Activated naive CD8-positive, alpha-beta T cell treated with anti-CD3 and anti-CD28 coated beads, Interleukin-2, amount 10 ng/mL, durations not matched to agents 7 days and 5 days (primary cell): ENCODE measurements at places on chromosomes 3 and 15. TPM values are rescaled to one million over a fixed set of nuclear protein-coding genes. Genes with fewer than 3 reads are reported as not detected.

GPR160 gene
- total RNA-seq, result 9.7 TPM

DNA sequence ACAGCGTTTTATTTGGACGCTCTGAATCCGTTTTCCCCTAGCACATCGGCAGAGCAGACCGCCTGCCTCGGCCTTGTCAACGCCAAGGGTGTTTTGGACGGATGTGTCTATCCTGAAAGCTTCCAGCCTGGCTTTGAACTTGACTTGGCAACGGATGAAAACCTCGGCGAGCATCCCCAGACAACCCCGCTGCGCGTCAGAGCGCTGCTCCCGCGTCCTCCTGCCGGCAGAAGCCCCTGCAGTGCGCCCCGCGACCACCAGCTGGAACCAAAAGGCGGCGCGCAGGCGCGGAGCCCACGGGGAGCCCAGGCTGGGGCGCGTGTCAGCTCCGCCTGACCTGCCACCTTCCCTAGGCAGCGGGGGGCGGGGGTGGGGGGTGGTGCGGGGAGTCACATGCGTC, 26.2 kb upstream of the ARL8B start:
- peak; percentile 32 for DNase-seq
- H3K36me3 ChIP-seq, result peaks cover 1% of the 10 kb centered on the region
- H3K4me3 ChIP-seq, result peak overlapping the region; percentile 4
- H3K27ac ChIP-seq, result no peak overlapping the region
- H3K27me3 ChIP-seq, result peaks cover 43% of the 10 kb centered on the region
- H3K4me1 ChIP-seq, result peaks cover 2% of the 10 kb centered on the region

GRCh38 chr3:71051893-71052687, 531.4 kb downstream of the FOXP1 start:
- DNase-seq, result no peak
- peaks cover 30% of the 10 kb centered on the region for H3K36me3 ChIP-seq
- no peaks in the 10 kb centered on the region for H3K27me3 ChIP-seq

- peak; percentile 45 for DNase-seq
- peaks cover 20% of the 10 kb centered on the region for H3K4me1 ChIP-seq
- peaks cover 41% of the 10 kb centered on the region for H3K27me3 ChIP-seq
- H3K36me3 ChIP-seq, result peaks cover 8% of the 10 kb centered on the region
- peak overlapping the region; percentile 74 for H3K4me3 ChIP-seq
Observed at GRCh38 chr3:184261854-184262763, 756 bp upstream of the CAMK2N2 start.

GRCh38 chr3:90136456-90137191, 1029.2 kb downstream of the EPHA3 start:
- DNase-seq, result no peak
- H3K27ac ChIP-seq, result no peak overlapping the region
- no peak overlapping the region for H3K4me3 ChIP-seq

DNA sequence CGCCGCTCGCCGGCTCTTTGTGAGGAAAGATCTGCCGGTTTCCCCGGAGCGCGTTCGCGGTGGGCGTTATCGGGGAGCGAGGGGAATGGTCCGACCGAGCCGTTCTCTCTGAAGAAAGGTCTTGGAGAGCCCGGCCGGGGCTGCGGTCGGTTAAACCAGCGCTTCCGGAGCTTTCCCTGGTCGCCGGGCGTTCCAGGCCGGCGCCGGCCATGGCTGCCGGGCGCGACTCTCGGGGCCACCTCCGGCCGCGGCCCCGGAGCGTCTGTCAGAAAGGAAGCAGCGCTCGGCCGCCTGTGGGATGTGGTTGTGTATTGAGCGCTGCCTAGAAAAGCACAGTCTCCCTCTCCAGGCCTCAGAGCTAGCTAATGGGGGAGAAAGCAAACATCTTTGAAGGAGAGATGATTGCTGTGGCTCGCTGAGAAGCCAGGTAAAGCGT, 731 bp downstream of the FYTTD1 start:
- H3K4me3 ChIP-seq, result peak overlapping the region; percentile 96
- peak overlapping the region; percentile 88 for H3K27ac ChIP-seq
- peaks cover 22% of the 10 kb centered on the region for H3K4me1 ChIP-seq
- H3K36me3 ChIP-seq, result peaks cover 2% of the 10 kb centered on the region
- peak; percentile 73 for DNase-seq

DNA sequence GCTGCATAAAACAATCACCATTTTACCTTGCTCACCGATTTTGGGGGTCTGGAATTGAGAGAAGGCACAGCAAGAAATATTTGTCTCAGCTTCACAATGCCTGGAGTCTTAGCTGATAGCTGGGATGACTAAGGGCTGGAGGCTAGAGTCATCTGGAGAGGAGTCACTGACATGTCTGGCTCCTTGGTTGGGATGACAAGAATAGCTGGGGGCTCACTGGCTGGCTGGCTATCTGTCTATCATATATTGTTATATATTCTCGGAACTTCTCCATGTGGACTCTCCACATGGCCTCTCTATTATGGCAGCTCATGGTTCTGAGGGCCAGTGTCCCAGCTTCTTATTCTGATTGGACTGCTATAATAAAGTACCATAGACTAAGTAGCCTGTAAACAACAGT, 20.0 kb upstream of the TRIM71 start:
- H3K27ac ChIP-seq, result no peak overlapping the region
- H3K27me3 ChIP-seq, result peaks cover under 1% of the 10 kb centered on the region
- H3K36me3 ChIP-seq, result no peaks in the 10 kb centered on the region
- no peak for DNase-seq
- H3K4me1 ChIP-seq, result no peaks in the 10 kb centered on the region
